ENCODE measurements at places on chromosomes 2 and 18. TPM values are rescaled to one million over a fixed set of nuclear protein-coding genes. Genes with fewer than 3 reads are reported as not detected.

WDR75 gene
- 82.3 TPM for total RNA-seq

ANO7 gene
- total RNA-seq, result 2.1 TPM

CKAP2L gene
- 46.7 TPM for total RNA-seq

TMEM37 gene
- total RNA-seq, result not detected

OR6B2 gene
- total RNA-seq, result not detected

ERFE gene
- 0.07 TPM for total RNA-seq

SGPP2 gene
- 12.1 TPM for total RNA-seq

SPHKAP gene
- not detected for total RNA-seq

CASP8 gene
- 49.1 TPM for total RNA-seq

POLE4 gene
- 29.3 TPM for total RNA-seq

ABHD3 gene
- total RNA-seq, result 13.7 TPM

LYG1 gene
- total RNA-seq, result 0.86 TPM

KCNG2 gene
- total RNA-seq, result not detected

Data from activated CD4-positive, alpha-beta T cell treated with anti-CD3 and anti-CD28 coated beads for 36 hours (primary cell).